Colonic mucosa (tissue), 4 donors: ENCODE measurements at places on chromosomes 5 and 9. TPM values are rescaled to one million over a fixed set of nuclear protein-coding genes. Genes with fewer than 3 reads are reported as not detected.
A peak's percentile ranks its signal among the peaks of the same experiment; 100 is the strongest.

- H3K27ac ChIP-seq: no peak overlapping the region
- no peak overlapping the region for H3K4me3 ChIP-seq
- H3K27me3 ChIP-seq: no peaks in the 10 kb centered on the region
- no peaks in the 10 kb centered on the region for H3K4me1 ChIP-seq
- no peaks in the 10 kb centered on the region for H3K36me3 ChIP-seq
Measured at GRCh38 chr5:87243161-87243844, 24.4 kb upstream of the RASA1 start.

GRCh38 chr9:120080849-120081248, 499.1 kb downstream of the CDK5RAP2 start:
- no peak for DNase-seq
- no peak overlapping the region for H3K27ac ChIP-seq
- H3K36me3 ChIP-seq: no peaks in the 10 kb centered on the region

- H3K4me3 ChIP-seq: no peak overlapping the region
- no peaks in the 10 kb centered on the region for H3K4me1 ChIP-seq
- H3K36me3 ChIP-seq: no peaks in the 10 kb centered on the region
- H3K27me3 ChIP-seq: no peaks in the 10 kb centered on the region
Measured at GRCh38 chr9:6150483-6150882, 65.1 kb upstream of the IL33 start.

DNA sequence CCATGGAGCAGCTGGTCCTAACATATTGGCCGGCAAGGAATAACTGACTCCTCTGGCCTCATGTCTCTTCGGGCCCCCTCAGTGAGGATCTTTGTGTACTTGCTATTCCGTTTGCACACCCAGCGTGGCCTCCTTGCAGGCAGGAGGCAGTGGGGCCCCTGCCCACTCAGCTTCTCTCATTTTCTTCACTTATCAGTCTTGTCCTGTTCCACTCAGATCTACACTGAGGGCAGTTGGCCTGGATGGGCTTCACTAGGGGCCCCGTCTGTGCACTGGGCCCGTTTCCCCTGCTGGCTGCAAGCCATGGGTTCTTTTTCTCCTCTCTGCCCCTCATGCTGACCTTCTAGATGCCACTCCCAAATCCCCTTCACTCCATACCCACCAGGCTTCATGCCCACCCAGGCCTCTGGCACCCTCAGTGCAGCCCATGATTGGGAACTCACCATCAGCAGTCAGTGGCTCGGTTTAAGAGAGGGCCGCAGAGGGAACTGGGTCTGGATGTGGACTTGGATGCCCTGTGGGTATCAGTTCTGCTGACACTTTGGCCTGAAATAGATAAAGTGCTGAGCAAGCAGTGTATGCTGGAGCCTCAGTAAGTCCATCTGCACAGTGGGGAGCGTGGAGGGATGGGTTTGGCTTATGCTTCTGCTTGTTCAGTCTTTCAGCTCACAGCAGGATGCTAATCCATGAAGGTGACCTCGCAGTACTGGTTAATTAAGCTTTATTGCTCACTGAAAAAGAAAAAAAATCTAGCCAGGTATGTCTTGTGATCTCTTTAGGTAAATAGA, 57.9 kb downstream of the ERBIN start:
- H3K4me1 ChIP-seq: no peaks in the 10 kb centered on the region
- no peaks in the 10 kb centered on the region for H3K36me3 ChIP-seq
- H3K27ac ChIP-seq: no peak overlapping the region
- DNase-seq: no peak

DNA sequence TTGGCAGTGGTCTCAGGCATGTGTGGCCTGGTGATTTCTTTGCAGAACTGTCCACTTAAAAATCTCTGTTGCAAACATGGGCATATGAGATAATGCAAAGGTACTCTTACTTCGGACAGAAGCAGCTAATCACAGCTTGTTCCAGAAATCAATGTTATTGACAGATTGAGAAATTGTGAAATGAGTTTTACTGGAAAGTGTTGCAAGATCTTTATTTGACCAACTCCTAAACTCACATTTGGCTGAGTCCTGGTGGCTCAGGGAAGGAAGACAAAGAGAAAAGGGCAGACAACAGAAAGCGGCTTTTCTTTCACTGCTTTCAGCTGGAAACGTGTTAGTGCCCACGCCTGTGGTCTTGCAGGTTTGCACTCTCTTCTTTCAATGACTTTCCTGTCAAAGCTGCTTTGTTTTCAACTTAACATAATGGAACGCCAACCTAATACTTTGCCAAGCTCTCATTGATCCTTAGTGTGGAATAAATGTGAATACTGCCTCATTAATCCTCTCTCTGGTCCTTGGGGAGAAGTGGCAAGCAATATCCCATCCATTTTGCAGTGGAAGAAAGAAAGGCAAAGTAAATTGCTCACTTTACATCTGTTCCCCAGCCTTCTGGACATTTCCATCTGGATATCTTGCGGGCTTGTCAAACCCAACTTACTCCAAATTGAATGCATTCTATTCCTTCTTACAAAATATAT, 586.4 kb downstream of the LRRC70 start:
- no peaks in the 10 kb centered on the region for H3K27me3 ChIP-seq
- DNase-seq: no peak
- no peak overlapping the region for H3K27ac ChIP-seq
- no peak overlapping the region for H3K4me3 ChIP-seq

DNA sequence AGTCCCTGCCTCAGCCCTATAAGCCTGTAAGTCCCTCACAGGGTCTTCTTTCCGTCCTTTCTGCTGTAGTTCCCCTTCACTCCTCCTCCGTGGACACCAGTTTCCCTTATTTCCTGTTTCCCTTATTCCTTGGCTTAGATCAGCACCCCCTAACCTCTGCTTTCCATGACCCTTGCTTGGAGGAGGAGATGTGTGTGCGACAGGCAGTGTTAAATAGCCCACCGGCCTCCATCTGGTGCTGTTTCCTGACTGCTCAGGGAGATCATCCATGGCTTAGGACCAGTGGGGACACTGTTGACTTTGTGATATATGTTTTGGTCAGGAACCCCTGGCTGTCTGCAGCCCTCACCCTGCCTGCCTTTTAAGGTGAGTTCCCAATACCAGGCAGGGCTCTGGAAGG, 34.1 kb upstream of the PSD2 start:
- peaks cover 17% of the 10 kb centered on the region for H3K27me3 ChIP-seq
- H3K4me3 ChIP-seq: no peak overlapping the region
- no peak for DNase-seq
- H3K36me3 ChIP-seq: no peaks in the 10 kb centered on the region
- no peak overlapping the region for H3K27ac ChIP-seq

GRCh38 chr9:3191715-3192114, 334.1 kb downstream of the RFX3 start:
- no peaks in the 10 kb centered on the region for H3K4me1 ChIP-seq
- DNase-seq: no peak
- no peaks in the 10 kb centered on the region for H3K36me3 ChIP-seq
- no peak overlapping the region for H3K4me3 ChIP-seq
- no peaks in the 10 kb centered on the region for H3K27me3 ChIP-seq

GRCh38 chr5:58404734-58405133, 55.2 kb downstream of the PLK2 start:
- DNase-seq: no peak
- no peaks in the 10 kb centered on the region for H3K27me3 ChIP-seq
- no peaks in the 10 kb centered on the region for H3K36me3 ChIP-seq
- no peak overlapping the region for H3K4me3 ChIP-seq
- H3K27ac ChIP-seq: no peak overlapping the region

GRCh38 chr9:20697021-20697719, 13.1 kb downstream of the FOCAD start:
- no peak for DNase-seq
- H3K4me3 ChIP-seq: no peak overlapping the region
- H3K36me3 ChIP-seq: no peaks in the 10 kb centered on the region
- H3K4me1 ChIP-seq: no peaks in the 10 kb centered on the region
- no peaks in the 10 kb centered on the region for H3K27me3 ChIP-seq

DNA sequence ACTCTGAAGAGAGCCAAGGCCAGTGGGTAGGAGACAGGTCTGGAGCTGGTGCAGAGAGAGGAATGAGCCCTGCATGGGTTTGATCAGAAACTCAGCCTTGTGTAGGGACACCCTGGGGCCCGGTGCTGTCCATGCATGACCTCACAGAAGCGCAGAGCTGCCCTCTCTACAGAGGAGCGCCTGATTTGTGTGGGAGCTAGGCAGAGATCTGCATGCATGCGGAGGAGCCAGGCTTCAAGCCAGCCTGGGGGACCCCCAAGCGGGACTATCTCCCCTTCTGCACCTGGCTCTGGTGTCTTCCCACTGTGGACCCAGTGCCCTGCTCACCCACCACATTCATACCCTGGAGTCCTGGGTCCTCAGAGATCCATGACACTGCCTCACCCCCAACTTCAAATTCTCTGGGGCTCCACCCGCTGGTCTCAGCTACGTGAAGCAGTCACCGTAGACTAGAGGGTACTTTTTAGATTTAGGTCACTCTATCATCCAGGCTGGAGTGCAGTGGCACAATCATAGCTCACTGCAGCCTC, 2.6 kb upstream of the LCN2 start:
- no peak overlapping the region for H3K4me3 ChIP-seq
- no peaks in the 10 kb centered on the region for H3K36me3 ChIP-seq
- no peaks in the 10 kb centered on the region for H3K27me3 ChIP-seq

DNA sequence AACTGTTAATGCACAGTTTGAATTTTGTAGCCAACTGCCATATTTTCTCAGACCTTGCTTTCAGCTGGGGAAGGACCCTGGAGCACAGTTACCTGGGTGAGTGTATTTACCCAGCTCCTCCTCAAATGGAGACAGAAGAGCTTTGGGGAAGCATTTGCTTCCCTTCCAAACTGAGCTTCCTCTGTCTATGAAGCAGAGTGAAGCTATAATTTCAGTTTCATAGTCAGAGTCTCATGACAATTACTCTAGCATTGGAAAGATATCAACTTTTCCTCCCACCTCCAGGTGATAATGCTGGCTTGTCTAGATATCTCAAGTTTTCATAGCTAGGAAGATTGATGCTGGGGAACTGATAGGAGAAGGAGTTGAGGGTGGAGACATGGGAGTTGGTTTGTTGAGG, 406.4 kb upstream of the CLINT1 start:
- H3K27ac ChIP-seq: no peak overlapping the region
- H3K27me3 ChIP-seq: no peaks in the 10 kb centered on the region
- no peaks in the 10 kb centered on the region for H3K36me3 ChIP-seq
- no peak for DNase-seq
- H3K4me3 ChIP-seq: no peak overlapping the region

GRCh38 chr5:180639741-180640610, 9.4 kb downstream of the FLT4 start:
- H3K36me3 ChIP-seq: no peaks in the 10 kb centered on the region
- peak; percentile 15 for DNase-seq
- H3K27ac ChIP-seq: no peak overlapping the region
- H3K4me3 ChIP-seq: no peak overlapping the region
- H3K27me3 ChIP-seq: no peaks in the 10 kb centered on the region
- H3K4me1 ChIP-seq: no peaks in the 10 kb centered on the region

- H3K27ac ChIP-seq: no peak overlapping the region
- no peak for DNase-seq
- no peak overlapping the region for H3K4me3 ChIP-seq
- H3K36me3 ChIP-seq: no peaks in the 10 kb centered on the region
- H3K4me1 ChIP-seq: no peaks in the 10 kb centered on the region
- no peaks in the 10 kb centered on the region for H3K27me3 ChIP-seq
Measured at GRCh38 chr9:105994970-105995369, 300.6 kb downstream of the TMEM38B start.

GRCh38 chr9:32863291-32863690, 80.0 kb downstream of the TMEM215 start:
- DNase-seq: no peak
- no peaks in the 10 kb centered on the region for H3K36me3 ChIP-seq
- H3K4me1 ChIP-seq: no peaks in the 10 kb centered on the region
- H3K4me3 ChIP-seq: no peak overlapping the region

GRCh38 chr5:173045474-173045873, 10.7 kb upstream of the CREBRF start:
- no peak overlapping the region for H3K27ac ChIP-seq
- no peaks in the 10 kb centered on the region for H3K4me1 ChIP-seq
- no peak for DNase-seq
- no peak overlapping the region for H3K4me3 ChIP-seq

DNA sequence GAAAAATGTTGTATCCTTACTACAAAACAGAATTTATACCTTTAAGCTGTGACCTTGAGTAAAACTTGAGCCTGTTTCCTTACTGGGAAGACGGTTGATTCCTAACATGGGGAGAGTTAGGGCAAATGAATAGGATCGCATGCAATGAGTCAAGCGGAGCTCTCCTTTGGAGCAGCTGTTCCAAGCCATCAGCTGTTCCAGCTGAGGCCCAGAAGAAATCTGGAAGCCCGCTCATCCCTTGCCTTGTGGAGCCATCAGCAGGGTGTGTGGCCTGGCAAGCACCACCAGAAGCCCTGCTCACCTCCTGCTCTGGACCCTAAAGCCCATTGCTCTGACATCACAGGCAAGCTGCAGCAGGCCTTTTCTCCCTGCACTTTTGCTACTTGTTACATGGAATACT, 8.0 kb downstream of the KIAA1191 start:
- no peaks in the 10 kb centered on the region for H3K4me1 ChIP-seq
- peaks cover 5% of the 10 kb centered on the region for H3K36me3 ChIP-seq
- no peak overlapping the region for H3K27ac ChIP-seq
- H3K4me3 ChIP-seq: no peak overlapping the region
- no peak for DNase-seq
- H3K27me3 ChIP-seq: no peaks in the 10 kb centered on the region

- no peaks in the 10 kb centered on the region for H3K27me3 ChIP-seq
- DNase-seq: no peak
- H3K4me1 ChIP-seq: no peaks in the 10 kb centered on the region
- no peaks in the 10 kb centered on the region for H3K36me3 ChIP-seq
Measured at GRCh38 chr5:67262206-67262605, 65.6 kb upstream of the CD180 start.

DNA sequence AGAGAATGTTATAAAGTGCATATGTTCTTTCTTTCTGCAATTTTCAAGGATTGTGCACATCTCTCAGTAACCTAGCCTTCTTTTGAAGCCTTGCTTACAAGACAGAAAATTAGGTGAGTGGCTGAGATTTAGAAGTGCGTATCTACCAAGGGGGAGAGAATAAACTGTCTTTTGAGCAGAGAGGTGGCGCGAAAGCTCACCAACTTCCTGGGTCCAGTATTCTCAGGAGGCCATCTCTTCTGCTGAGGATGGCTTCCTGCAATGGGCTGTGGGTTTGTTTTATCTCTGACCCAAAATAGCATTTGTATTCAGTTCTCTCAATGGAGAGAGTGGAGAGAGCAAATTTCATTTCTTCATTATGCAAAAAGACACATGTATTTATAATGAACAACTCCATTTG, 75.4 kb upstream of the RPS23 start:
- no peak overlapping the region for H3K4me3 ChIP-seq
- H3K27me3 ChIP-seq: no peaks in the 10 kb centered on the region
- H3K36me3 ChIP-seq: no peaks in the 10 kb centered on the region
- no peak overlapping the region for H3K27ac ChIP-seq
- DNase-seq: no peak
- H3K4me1 ChIP-seq: no peaks in the 10 kb centered on the region

GRCh38 chr5:7394889-7395431, 978 bp upstream of the ADCY2 start:
- no peaks in the 10 kb centered on the region for H3K36me3 ChIP-seq
- no peak overlapping the region for H3K27ac ChIP-seq
- H3K4me3 ChIP-seq: peak overlapping the region; percentile 3
- no peak for DNase-seq

WWC1 gene
- 33.3 TPM for total RNA-seq

SPINK4 gene
- total RNA-seq: 214 TPM

STPG3 gene
- total RNA-seq: not detected

COL23A1 gene
- 0.49 TPM for total RNA-seq

ADRB2 gene
- 0.94 TPM for total RNA-seq

UTP15 gene
- 13.9 TPM for total RNA-seq

TRIM14 gene
- 44.6 TPM for total RNA-seq

SPATA31A3 gene
- not detected for total RNA-seq
